ENCODE measurements at places on chromosomes 2 and 18.

DNA sequence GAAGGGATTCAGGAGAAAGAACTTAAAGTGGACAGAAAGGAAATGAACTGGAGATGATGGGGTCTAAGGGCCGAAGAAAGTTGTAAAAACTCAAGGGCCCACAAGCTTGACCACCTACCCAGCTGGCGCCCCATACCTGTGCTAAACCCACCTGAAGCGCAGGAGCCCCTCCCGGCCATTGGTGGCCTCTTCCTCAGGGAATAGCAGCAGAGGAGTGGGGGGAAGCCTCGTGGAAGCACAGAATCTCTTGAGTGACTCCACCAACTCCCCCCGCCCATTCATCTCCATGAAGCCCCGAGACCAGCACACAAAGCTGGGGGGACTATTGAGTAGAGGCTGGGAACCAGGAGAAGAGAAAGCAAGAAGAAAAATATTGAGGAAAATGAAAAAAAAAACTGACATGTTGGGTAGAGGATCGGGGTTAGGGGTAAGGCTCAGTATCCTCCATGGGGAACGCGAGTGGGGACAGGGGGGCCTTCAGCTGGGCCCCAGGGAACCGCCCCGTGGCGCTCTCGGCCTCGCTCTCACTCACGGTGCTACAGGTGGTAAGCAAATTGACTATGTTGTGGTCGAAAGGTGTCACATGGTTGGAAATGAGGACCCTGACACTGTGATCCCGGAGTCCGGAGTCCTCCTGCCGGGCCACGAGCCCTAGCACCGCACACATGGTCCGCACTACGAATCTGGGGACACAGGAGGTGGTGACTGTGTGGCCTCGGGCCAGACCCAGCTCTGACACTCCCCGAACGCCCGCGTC, 728 bp downstream of the AUP1 start:
- DNase-seq: peak; percentile 41

DNA sequence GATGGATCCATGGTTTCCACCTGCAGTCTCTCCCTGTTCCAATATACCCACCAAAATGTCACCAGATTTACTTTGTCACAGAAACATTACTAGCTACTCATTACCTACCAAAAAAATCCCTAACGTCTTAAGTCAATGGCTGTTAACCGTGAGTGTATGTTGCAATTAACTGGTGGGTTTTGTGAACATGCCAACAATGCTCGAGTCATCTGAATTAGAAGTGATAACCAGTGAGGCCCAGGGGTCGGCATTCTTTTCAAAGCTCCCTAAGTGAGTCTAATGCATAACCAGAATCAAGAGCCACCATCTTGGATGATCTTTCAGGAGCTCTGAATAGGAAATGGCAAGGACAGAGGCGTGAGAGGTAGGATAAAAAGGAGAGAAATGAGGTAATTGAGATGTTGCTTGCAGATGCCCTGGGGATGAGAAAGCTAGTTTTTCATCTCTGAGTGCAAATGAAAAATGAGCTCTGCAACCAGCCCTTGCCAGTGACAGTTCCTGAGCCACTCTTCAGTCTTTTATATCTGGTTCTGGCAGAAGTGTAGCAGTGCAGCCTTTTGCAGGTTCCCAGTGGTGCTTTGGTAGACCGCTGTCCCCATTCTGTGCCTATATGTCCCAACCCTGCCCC, 130.0 kb upstream of the RND3 start:
- no peak for DNase-seq

DNA sequence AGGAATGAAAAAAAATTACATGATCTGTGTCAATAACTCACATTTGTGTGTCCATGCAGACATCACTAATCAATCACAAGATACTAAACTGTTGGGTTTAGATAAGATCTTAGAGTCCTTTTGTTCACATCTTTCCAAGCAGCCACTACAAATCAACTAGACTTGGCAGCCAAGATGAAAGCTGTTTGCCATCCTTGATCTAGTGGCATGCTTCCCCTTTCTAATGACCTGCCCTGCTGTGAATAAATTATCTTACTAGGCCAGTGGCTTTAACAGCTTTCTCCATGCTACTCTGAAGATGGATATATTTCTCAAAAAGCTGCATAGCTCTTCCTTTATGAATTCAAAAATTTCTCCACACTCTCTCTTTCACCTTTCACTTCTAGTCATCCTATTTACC, 1338.0 kb upstream of the ACVR2A start:
- no peak for DNase-seq

DNA sequence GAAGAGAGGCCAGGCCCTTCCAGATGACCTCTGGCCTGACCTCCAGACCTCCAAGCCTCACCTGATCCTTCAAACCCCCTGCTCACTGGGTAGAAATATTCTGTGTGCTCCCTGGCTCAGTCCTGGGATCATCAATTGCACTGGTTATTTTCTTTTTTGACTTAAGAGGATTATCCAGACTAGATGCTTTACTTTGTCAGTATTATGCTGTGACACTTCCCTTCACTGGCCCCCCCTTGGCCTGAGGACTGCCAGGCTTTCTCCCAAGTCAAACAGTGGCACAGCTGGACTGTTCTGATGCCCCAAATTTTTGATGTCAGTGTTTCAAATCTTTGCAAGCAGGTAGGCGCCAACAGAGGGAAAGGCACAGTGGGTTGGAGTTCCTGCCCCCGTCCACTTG, 156.3 kb upstream of the SKOR2 start:
- DNase-seq: no peak

DNA sequence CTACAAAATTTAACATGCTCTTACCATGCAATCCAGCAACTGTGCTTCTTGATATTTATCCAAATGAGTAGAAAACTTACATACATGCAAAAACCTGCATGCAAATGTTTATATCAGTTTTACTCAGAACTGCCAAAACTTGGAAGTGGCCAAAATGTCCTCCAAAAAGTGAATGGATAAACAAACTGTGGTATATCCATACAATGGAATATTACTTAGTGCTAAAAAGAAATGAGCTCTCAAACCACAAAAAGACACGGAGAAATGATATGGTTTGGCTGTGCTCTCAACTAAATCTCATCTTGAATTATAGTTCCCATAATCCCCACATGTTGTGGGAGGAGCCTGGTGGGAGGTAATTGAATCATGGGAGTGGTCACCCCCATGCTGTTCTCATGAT, 267.2 kb downstream of the ZEB2 start:
- no peak for DNase-seq

GRCh38 chr2:68857855-68858456, 13.2 kb downstream of the BMP10 start:
- DNase-seq: no peak

- DNase-seq: no peak
Measured at GRCh38 chr18:38415811-38416210, 850.2 kb upstream of the CELF4 start.

DNA sequence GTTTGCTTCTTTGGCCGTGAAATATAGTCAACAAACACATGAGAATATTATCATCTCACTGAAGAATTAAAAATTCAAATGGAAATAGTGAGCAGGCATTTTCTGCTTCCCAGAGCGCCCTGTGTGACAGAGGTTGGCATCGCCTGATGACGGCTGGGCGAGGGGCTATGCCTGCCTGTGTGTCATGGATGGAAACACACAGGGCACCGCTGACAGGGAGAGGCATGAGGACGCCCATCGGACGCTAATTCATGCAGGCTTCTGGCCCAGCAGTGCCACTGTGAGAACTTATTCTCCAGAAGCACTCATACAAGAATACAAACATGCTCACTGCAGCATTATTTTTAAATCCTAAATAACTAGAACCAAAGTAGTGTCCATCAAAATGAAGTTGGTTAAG, 61.4 kb upstream of the OTOS start:
- no peak for DNase-seq

DNA sequence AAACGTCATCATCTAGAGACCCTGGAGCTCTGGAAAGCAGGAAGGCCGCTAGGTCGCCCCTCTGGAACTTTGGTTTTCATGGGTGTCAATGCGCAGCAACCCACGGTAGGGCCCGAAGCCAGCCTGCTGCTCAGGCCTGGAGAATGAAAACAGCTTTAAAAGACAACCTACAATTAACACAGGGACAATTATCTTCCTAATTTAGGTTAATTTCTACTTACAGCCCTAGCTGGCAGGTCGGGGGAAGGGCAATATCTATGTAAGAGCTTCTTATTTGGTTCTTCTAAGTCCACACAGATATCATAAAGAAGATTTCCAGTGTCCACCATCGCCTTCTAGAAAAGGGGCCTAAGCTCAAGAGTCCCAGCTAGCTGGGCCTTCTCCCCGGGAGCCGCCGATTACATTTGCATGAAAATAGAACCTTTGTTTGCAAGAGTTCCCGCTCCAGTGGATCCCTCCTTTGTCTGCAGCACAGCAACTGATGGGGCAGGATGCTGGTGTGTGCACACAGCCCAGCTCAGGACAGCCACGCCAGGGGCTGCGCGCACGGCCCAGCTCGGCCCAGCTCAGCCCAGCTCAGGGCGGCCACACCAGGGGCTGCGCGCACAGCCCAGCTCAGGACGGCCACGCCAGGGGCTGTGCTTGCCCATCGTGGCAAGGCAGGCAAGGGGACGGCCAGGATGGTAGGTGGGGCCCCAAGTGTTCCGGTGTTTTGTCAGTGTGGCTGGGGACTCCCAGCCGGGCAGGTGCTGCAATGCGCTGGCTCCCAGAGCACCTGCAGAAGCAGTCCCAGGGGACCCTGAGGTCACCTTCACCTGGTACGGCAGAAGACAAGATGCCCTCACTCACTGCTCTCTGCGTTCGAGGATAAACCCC, 109.1 kb downstream of the HDAC4 start:
- no peak for DNase-seq

DNA sequence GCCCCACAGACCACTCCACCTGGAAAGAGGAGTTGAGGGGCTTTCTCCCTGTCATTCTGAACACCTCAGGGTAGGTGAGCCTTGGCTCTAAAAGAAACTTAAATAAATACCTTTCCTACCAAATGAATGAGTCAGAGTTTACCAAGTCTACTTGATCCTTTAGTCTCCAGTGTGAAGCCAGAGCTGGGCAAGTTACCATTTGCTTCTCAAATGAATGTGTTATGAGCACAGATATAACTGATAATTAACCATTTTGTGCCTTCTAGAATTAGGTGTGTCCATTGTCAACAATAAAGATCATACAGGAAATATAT, 347.7 kb downstream of the KIAA1328 start:
- no peak for DNase-seq

DNA sequence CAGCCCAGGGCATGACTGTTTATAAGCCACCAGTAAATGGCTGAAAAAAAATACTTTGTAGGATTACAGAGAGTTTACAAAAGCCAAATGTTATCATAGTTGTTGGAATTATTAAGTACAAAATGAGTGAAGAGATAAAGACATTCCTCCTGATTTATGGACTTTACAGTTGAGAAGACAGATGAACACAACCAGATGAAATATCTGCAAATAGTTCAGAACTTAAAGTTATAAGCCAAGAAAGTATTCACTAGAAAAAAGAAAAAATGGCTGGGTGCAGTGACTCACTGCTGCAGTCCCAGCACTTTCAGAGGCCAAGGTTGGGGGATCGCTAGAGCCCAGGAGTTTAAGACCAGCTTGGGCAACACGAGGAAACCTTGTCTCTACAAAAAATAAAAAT, 11.2 kb downstream of the PMAIP1 start:
- DNase-seq: no peak

DNA sequence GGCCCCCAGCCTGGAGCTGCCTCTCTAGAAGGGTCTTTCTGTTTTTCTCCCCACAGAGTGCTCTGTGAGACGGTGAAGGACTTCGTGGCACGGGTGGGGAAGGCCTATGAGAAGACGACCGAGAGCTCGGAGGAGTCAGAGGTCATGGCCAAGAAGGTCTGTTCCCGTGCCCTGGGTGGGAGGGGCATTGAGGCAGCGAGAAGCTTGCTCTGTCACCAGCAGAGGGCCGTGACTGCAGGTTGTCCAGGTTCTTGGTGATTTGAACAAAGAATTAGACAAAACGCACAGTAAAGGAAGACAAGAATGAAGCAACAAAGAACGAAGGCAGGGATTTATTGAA, 93.9 kb downstream of the DGKD start:
- peak; percentile 25 for DNase-seq

GRCh38 chr2:16194530-16194929, 254.2 kb downstream of the MYCN start:
- peak; percentile 4 for DNase-seq

GRCh38 chr18:2223849-2224248, 347.5 kb downstream of the METTL4 start:
- DNase-seq: peak; percentile 4

DNA sequence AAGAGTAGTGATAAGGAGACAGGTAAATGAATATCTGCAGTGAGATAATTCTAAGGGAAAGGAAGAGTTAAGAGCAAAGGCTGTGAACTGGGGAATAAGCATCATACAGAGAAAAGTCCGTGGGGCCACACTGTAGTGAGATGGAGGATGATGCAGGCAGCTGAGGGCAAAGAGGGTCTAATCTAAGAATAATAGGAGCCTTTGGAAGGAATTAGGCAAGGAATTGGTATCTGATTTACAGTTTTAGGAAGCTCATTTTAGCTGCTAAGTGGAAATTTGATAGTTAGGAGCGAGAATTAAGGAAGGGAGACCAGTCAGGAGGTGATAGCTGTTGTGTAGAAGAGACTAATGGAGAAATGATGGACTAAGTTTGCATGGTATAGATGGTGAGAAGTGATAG, 43.5 kb downstream of the KIF5C start:
- DNase-seq: no peak

DNA sequence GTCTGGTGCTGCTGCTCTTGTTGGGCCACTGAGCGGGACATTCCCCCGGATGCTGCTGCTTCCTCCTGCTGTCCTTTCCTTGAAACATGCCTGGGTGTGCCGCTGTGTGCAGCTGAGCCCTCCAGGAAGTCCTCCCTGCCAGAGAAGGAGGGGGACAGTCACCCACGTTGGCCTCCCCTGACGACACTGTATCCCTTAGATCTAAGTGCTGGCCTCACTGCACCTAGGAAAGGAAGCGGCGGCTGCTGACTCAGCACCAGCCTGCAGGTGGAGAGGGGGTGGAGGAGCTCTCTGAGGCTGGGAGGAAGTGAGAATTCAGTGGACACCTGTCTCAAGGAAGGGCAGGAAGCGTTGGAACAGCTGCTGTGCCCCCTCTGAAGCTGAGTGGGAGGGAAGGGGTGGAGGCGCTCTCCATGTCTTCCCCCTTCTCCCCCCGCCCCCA, 239.8 kb downstream of the HAUS1 start:
- peak; percentile 68 for DNase-seq

DNA sequence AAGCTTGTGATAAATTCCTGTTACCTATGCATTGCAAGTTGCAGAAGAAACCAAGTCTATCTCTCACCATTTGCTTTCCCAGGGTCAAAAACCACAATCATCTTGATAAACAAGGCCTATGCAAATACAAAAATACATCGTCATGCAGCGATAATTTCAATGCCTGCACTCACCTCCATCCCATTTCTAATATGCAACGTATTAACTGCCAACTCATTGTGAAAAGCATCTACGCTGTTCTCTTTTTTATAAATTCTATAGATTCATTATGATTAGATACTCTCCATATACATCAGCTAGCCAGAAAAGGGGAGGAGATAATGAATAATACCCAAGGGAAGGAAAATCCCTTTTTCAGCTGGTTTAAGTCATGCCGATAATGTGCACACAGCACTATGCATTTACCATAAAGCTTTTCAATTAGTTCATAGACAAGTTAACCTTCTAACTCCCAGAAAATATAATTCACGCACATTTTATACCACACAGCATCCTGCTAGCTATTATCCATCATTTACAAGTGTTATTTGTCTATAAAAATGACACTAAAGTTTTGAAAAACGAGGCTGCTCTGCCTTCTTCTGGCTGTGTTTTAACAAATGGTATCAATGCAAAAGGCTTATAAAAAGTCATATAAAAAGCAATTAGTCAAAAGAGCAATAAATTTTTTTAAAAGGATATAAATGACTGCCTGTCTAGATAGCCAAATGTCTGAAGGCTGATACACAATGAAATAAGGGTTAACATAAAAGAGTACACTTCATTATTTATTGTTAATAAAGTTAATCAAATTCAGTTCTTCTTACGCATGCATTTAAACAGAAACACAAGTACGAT, 77.6 kb downstream of the AFF3 start:
- no peak for DNase-seq

All from activated CD4-positive, alpha-beta T cell treated with anti-CD3 and anti-CD28 coated beads for 48 hours (primary cell).